Stimulated activated CD8-positive, alpha-beta memory T cell treated with anti-CD3 and anti-CD28 coated beads, Interleukin-4, amount 100 ng/mL, for 1 hour (primary cell): ENCODE measurements at places on chromosomes 16 and 17.
A peak's percentile ranks its signal among the peaks of the same experiment; 100 is the strongest.

GRCh38 chr17:68584581-68585303 lies 16.4 kb downstream of the FAM20A start:
- no peak for DNase-seq

- DNase-seq, result no peak
Measured at GRCh38 chr17:14762736-14763479, 462.0 kb downstream of the HS3ST3B1 start.

GRCh38 chr16:22092143-22092933 lies at the start of gene VWA3A:
VWA3A (plus strand) TSS chr16:22092541; CDS start chr16:22092638, 97 bp downstream.
- no peak for DNase-seq

- DNase-seq, result peak; percentile 4
Measured at GRCh38 chr16:4115209-4115948, 863 bp downstream of the ADCY9 start.
